Activated gamma-delta T cell (primary cell): ENCODE measurements at places on chromosomes 2 and 18.

DNA sequence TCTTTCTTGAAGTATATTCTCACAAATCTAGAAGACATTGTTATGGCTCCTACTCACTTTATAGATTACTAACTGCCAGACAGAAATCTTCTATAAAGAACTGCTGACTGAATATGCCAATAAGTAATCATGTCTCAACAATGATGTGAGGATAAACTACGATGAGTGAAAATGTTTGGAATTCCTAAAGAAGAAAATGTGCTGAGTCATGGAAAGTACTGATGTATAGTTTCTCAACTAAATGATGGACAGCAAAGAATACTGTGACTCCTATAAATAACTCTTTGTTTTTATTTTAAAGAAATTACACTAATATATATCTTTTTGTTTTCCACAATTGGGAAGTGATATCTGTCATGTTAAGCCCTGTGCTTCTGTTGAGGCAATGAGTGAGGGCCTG lies 232.9 kb downstream of the LNPK start:
- no peak for DNase-seq

- no peak for DNase-seq
Measured at GRCh38 chr2:189552991-189553404, 27.6 kb downstream of the SLC40A1 start.

DNA sequence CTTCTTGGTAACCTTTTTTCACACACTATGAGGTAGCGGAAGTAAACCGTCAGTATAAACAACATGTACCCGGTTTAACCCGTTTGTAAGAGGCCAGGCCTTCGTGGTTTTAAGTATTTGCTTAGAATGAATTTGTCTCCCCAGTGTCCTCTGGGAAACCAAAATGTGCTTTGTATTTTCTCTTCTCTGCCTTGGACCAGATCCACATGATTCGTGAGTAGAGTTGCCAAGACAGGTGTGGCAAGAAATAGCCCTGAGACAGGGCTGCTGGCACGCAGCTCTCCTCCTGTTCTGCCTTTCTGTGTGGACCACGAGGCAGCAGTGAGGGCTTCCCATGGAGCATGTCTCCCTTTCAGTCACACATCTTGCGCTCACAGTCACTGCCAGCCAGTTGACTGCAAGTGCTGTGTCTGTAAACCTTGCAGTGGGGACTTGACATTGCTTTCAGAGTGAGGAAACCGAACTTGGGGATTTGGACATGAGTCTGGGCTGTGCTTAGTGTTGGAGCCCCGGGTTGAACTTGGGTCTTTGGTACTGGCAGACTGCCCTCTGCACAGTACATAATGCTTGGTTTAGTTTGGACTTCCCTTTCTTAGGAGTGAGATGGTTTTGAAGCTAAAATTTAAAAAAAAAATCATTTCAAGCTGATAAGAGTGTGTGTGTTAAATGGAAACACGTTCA lies 19.1 kb downstream of the BCL2L11 start:
- no peak for DNase-seq

- no peak for DNase-seq
Measured at GRCh38 chr2:61710711-61711110, 143.1 kb downstream of the FAM161A start.

GRCh38 chr2:181047829-181048228 lies 67.4 kb downstream of the UBE2E3 start:
- no peak for DNase-seq

- no peak for DNase-seq
Measured at GRCh38 chr18:14939141-14939540, 191.2 kb downstream of the ANKRD30B start.

DNA sequence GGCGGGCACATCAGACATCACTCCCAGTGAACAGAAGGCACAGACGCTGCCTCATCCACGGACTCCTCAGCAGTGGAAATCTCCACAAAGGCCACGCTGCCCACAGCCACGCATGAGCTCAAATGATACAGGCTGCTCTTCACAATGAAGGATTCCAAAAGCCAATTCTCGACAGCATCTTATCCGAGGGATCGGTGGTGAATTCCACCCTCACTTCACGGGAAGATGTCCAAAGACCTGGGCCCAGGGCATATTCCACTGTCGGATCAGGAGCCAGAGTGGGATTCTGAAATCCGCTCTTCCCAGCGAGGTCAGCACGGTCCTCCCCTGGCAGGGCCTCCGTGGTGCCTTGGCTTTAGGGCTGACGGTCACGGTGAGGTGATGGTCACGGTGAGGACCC lies 55.8 kb downstream of the EIPR1 start:
- no peak for DNase-seq

GRCh38 chr2:38600921-38601455 lies 1.7 kb downstream of the HNRNPLL start:
- DNase-seq = no peak

DNA sequence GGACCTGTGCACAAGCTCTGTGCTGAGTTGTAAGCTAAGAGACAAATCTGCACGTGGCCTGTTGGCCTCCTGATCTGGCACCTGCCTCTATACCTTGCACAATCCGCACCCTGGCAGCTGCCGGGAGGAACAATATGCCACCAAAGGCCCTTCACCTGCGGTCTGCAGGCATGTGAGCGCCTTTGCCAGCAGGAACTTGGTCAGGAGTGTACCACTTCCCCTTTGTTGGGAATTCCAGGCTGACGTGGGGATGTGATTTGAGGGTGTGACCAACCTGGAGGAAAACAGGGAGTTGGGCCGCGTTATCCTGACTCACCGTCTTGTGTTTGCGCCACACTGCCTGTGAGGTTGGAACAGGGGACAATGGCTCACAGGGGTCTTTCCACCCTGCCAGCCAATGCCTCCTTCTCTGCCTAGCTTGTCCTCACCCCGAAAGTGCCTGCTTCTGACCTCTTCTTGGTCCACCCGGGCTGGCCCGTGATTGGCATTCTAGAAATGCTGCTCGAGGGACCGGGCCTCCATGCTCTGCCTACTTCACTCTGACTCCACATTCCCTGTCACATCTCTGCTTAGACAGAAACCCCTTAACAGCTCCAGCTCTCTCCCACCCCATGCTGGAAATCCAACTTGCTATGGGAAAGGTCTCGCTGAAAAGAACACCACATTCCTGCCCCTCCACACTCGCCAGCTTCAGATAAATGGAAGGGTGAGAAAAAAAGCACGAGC lies 67.1 kb upstream of the MAP4K4 start:
- no peak for DNase-seq

- DNase-seq = no peak
Measured at GRCh38 chr2:182894174-182894573, 27.7 kb upstream of the FRZB start.

DNA sequence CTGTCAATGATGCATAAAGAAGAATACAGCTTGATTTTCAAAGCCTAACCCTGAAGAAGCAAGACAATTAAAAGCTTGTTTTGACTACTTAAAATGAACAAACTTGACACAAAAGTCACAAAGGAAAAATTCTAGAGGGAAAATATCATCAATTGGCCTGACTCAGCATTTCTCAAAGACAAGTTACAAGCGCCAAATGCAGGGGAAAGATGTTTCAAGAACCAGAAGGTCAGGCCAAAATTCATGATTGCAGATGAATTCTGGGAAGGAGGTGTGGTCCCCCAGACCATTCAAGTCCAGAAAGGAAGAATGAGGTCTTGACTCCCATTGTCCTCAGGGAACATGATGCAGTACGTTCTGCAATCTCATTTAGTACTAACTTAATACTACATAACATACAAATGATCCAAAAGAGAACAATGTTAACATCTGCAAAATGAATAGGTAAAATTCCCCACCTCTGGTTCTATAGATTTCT lies 64.5 kb downstream of the FAM210A start:
- no peak for DNase-seq

- DNase-seq = no peak
Measured at GRCh38 chr2:147515213-147515612, 329.6 kb upstream of the ACVR2A start.

GRCh38 chr2:31469648-31470047 lies 55.1 kb upstream of the XDH start:
- no peak for DNase-seq

GRCh38 chr2:144996225-144996795 lies 476.4 kb upstream of the ZEB2 start:
- no peak for DNase-seq

DNA sequence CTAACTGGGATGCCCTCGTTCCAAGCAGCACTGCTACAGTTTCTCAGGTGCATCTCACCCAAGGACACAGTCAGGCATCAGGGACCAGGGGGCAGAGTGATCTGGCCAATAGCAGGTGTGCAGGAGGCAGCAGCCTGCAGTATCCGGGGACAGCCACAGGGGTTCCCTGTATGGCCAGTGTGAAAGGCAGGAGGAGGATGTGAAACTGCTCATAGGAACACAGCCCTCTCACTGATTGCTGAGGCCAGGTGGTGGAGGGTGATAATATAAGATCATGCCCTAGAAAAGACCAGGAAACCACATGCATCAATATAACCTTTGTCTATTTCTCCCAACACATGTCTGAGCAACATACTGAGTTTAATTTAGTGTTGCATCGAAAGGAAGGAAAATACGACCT lies 112.7 kb upstream of the TACR1 start:
- no peak for DNase-seq

GRCh38 chr2:118046634-118047210 lies 32.9 kb upstream of the CCDC93 start:
- DNase-seq = no peak

- no peak for DNase-seq
Measured at GRCh38 chr2:86186431-86186830, 8.8 kb downstream of the IMMT start.

GRCh38 chr2:124091721-124092120 lies 66.6 kb downstream of the CNTNAP5 start:
- DNase-seq = no peak

- DNase-seq = no peak
Measured at GRCh38 chr2:190119923-190120590, 57.5 kb upstream of the MSTN start.

DNA sequence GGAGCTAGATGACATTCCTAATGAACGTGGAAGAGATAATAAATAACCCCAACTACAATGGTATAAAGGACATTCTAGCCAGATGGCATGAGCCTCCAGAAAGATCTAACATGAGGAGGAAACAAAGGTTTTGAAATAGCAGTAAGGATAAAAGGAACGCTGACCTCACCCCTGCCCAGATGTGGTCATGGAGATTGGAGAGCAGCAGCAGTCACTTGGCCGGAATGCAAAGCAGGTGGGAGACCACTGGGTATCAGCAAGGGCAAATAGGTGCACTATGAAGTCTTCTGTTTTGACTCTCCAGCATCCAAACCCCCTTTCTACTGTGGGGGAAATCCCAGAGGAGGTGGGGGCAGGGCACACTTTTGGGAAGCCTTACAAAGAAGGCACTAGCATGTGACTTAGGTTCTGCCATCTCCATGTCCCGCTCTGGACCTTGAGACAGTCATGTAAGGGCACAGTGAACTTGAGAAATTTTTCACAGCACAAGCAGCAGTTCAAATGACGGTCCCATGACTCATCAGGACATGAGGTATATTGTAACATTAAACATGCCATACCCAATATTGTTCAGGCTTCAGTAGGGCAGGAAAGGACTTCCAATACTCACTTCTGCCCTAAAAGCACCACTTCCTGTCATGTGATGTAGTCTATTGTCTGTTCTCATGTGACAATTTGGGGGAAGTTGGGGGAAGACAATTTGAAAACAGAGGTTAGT lies 55.2 kb downstream of the METTL4 start:
- no peak for DNase-seq

DNA sequence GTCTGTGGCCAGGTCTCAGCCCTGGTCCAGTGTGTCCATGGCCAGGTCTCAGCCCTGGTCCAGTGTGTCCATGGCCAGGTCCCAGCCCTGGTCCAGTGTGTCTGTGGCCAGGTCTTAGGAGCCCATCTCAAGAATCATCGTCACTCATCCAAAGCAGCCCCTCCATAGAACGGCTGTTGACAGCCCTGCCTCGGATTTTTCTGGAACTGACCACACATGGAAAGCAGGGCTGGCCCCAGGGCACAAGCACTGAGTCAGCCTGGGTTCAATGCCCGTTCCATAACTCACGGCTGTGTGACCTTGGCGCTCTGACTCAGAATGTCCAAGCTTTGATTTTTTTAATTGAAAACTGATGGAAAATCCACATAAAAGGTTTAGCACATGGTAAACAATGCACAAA lies 59.9 kb upstream of the SNTG2 start:
- no peak for DNase-seq

GRCh38 chr2:234978466-234979203 lies 26.8 kb downstream of the SH3BP4 start:
- no peak for DNase-seq

DNA sequence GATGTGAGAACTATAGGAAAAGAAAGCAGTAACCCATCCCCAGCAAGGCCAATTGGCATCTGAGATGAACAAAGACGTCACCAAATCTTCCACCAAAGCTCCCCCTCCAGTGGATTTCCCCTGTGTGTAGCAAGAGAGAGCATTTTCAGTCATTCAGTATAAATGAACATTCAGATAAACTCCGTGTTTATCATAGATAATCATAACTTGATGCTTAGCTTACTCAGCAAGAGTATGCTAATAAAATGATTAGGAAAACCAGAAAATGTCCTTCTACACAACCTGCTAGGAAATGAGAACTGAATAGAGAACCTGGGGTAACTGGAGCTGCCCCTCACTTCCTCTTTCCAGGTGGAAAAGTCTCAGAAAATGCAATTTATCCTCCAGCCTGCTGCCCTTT lies 198.0 kb upstream of the CCDC150 start:
- no peak for DNase-seq

DNA sequence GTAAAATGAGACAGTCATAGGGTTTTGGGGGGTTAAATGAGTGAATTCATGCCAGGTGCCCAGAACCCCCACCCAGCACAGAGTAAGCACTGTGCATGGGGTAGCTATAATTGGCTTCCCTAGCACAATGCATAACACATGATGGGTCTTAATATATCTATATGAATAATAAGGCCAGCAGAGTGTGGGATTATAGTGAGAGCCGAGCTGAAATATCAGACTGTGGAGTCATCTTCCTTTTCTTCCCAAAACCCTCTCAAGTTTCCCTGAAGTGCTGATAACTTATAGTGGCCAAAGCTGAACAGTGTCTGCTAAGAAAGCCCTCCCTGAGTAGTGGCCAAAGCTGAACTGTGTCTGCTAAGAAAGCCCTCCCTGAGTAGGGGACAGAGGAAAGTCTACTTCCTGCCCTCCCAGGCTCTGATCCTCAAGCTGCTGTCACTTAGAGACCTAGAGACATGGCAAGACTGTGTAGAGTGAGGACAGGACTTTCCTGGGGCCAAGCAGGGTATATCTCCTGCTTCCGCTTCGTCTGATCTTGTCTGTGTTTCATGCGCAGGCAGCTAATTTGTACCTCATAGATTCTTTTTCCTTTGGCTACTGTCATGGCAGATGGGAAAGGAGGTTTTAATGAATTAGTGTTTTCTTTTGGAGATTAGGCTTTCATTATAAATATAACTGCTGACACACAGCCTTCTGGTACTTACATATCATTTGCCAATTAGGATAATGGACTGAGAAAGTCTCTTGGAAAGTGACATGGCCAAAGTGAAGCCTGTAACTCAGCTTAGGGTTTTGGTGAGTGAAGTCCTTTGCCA lies 94.9 kb downstream of the FHOD3 start:
- no peak for DNase-seq

GRCh38 chr2:16218161-16218560 lies 277.8 kb downstream of the MYCN start:
- DNase-seq = no peak

GRCh38 chr2:231132129-231132528 lies 7.3 kb upstream of the HTR2B start:
- DNase-seq = no peak
